CD8-positive, alpha-beta memory T cell (primary cell): ENCODE measurements at places on chromosomes 7 and 10.

DNA sequence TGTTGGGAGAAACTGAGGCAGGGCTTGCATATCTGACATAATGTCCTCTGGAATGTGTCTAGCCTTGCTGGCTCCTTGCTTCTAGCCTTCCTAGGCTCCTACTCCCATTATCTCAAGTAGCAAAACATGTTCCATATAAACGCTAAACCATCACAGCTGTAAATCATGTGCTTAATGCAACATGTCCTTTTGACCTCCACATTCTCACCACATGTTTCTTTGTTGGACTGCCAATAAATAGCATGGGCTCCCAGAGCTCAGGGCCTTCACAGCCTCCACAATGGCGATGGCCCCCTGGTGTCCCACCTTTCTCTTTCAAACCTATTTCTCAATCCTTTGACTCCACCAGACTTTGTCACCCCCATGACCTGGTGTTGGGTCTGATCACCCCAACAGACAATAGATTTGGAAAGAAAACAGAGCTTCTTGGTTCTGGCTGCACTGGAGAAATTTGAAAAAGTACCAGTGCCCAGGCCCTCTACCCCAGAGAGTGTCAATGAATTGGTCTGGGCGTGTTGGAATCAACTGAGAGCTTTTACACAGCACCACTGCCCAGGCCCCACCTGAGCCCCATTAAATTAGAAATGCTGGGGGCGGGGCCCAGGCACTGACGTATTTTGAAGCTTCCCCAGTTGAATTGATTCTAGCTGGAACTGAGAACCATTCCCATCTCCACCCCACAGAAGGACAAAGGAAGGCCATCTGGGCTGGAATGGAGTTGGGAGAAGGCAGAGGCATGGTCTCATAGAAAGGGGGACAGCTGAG, 41.3 kb upstream of the GGCT start:
- H3K4me1 ChIP-seq, result no peaks in the 10 kb centered on the region
- H3K36me3 ChIP-seq, result no peaks in the 10 kb centered on the region
- DNase-seq, result no peak
- no peak overlapping the region for H3K4me3 ChIP-seq

DNA sequence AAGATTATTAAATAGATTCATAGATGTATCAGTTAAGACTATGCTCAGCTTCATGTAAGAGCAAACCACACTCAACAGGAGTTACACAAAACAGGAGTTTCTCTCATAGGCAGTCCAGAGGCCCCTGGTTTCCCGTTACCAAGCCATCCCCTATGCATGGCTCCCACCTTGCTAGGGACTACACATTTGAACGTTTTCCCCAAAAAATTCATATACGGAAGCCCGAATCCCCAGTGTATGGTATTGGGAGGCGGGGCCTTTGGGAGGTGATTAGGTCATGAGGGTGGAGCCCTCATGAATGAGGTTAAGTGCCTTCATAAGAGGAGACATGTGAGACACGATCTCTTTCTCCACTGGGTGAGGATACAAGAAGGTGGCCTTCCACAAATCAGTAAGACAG, 29.1 kb downstream of the RSU1 start:
- H3K4me1 ChIP-seq, result peaks cover 26% of the 10 kb centered on the region
- no peaks in the 10 kb centered on the region for H3K27me3 ChIP-seq
- no peak for DNase-seq
- no peak overlapping the region for H3K4me3 ChIP-seq
- H3K27ac ChIP-seq, result peak overlapping the region; percentile 86

GRCh38 chr10:122116331-122116730, 127.4 kb downstream of the TACC2 start:
- H3K4me3 ChIP-seq, result no peak overlapping the region
- H3K36me3 ChIP-seq, result no peaks in the 10 kb centered on the region
- H3K4me1 ChIP-seq, result no peaks in the 10 kb centered on the region
- H3K27ac ChIP-seq, result no peak overlapping the region

DNA sequence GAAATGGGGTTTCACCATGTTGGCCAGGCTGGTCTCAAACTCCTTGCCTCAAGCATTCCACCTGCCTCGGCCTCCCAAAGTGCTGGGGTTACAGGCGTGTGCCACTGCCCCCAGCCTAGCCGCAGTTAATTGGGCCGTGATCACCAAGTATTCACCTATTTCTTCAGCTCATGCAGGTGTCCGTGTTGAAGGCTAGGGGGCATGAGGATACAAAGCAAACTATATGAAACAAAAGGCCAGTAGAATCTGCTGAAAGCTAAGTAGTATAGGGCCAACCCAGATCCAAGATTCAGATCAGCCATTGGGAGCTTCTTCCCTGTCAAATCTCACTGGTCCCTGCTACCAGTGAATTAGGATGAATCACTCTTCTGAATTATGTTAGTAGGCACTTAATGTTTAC, 73.4 kb downstream of the LRRC4 start:
- H3K4me1 ChIP-seq, result no peaks in the 10 kb centered on the region
- no peak overlapping the region for H3K27ac ChIP-seq
- DNase-seq, result no peak
- H3K4me3 ChIP-seq, result no peak overlapping the region
- H3K27me3 ChIP-seq, result no peaks in the 10 kb centered on the region

DNA sequence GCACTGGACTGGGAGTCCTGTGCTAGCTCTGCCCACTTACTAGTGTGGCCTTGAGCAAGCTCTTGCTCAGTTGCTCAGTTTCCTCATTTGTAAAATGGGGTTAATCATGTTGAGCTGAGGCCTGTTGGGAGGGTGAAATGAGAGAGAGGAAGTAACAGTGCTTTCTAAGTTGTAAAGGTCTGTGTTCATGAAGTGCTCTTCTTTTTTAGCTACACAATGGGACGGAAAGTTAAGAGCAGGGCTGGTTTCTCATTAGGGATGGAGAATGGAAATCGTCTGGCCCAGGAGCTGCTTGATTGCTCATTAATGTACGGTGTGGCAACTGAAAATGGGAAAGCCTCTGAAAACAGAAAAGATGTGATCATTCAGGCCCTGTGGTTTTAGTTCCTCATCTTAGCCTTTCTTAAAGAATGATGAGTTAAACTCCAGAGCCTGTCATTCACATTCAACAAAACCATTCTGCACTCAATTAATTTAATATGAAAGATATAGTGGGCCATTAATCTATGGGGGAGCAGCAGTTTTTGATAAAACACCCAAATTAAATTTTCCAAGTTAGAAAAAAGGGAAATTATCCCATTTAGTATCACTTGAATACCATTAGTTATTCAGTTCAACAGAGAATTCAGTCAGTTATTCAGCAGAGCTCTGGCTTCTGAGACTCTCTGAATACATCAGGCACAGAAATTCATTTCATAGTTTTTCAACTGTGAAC, 60.5 kb downstream of the SH2D4B start:
- H3K27ac ChIP-seq, result no peak overlapping the region
- no peaks in the 10 kb centered on the region for H3K4me1 ChIP-seq
- H3K4me3 ChIP-seq, result no peak overlapping the region
- no peaks in the 10 kb centered on the region for H3K27me3 ChIP-seq
- H3K36me3 ChIP-seq, result no peaks in the 10 kb centered on the region

DNA sequence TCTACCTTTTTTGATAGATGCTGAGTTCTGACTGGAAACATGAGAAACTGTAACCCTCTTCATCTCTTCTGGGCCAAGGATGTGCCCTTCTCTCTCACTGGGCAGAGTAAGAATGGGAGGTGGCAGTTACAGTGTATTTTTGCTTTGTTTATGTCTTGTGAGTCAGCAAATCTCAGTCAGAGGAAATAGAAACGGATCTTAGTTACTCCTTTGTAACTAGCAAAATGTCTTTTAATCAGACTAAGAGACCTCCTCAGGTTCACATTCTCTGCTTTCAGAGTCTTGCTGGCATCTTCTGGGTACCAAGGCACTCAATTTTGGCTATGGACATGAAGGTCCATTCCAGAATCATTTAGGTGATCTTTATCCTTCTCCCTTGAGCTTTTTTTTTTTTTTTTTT, 70.9 kb downstream of the HHEX start:
- DNase-seq, result no peak
- peak overlapping the region; percentile 7 for H3K27ac ChIP-seq
- H3K27me3 ChIP-seq, result no peaks in the 10 kb centered on the region
- H3K36me3 ChIP-seq, result no peaks in the 10 kb centered on the region

GRCh38 chr10:12121673-12122072, 7.8 kb upstream of the SEC61A2 start:
- no peaks in the 10 kb centered on the region for H3K27me3 ChIP-seq
- H3K4me1 ChIP-seq, result no peaks in the 10 kb centered on the region
- peaks cover 13% of the 10 kb centered on the region for H3K36me3 ChIP-seq
- no peak for DNase-seq
- no peak overlapping the region for H3K27ac ChIP-seq

GRCh38 chr10:28728366-28728765, 51.0 kb downstream of the BAMBI start:
- H3K27me3 ChIP-seq, result no peaks in the 10 kb centered on the region
- DNase-seq, result no peak
- H3K4me1 ChIP-seq, result no peaks in the 10 kb centered on the region
- H3K27ac ChIP-seq, result no peak overlapping the region
- no peak overlapping the region for H3K4me3 ChIP-seq

DNA sequence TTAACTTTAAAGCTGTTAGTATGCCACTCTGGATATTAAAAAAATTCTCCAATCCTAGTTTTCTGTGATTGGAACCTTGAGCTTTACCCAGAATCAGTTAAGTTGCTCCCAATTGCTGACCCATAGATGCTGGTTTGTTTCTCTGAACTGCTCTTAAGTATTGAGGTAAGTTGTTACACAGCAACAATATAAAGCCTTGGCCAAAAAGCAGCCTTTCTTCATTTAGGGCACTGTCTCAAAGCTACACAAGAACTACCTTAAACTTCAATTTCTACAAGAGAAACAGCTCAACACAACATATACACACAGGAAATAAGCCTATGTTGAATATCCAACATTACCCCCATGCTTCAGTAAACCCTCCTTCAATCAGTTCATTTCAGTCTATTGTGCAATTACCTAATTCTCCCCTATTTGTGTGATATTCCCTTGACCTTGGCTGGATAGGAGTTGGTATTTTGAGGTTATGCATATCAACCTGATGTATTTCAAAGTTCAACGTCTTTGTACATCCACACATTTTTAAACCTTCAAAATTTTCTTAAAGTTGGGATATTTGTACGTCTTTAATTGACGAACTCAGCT, 11.5 kb downstream of the HNRNPA2B1 start:
- peaks cover 51% of the 10 kb centered on the region for H3K4me1 ChIP-seq
- DNase-seq, result no peak
- H3K36me3 ChIP-seq, result peaks cover 45% of the 10 kb centered on the region
- no peaks in the 10 kb centered on the region for H3K27me3 ChIP-seq

DNA sequence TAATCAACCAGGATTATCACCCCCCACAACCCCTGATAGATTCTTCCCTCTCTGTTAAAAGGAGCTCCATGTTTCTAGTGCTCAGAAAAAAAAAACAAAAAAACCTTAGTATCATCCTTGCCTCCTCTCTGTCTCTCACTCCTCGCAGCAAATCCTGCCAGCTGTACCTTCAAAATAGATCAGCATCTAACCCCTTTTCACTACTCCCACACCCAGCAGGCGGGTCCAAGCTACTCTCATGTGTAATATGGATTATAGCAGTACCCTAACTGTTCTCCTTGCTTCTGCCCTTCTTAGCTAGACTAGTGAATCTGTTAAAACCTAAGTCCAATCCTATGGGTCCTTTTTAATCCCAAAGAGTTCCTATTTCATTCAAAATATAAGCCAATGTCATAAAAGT, 667.4 kb downstream of the MAGI2 start:
- DNase-seq, result no peak
- no peak overlapping the region for H3K27ac ChIP-seq
- H3K4me1 ChIP-seq, result no peaks in the 10 kb centered on the region
- no peaks in the 10 kb centered on the region for H3K27me3 ChIP-seq

- no peak overlapping the region for H3K4me3 ChIP-seq
- H3K27me3 ChIP-seq, result no peaks in the 10 kb centered on the region
- no peaks in the 10 kb centered on the region for H3K36me3 ChIP-seq
- no peak overlapping the region for H3K27ac ChIP-seq
Measured at GRCh38 chr7:42747044-42747443, 164.8 kb downstream of the C7orf25 start.

GRCh38 chr10:14654821-14655382, 119.8 kb downstream of the FAM107B start:
- no peaks in the 10 kb centered on the region for H3K36me3 ChIP-seq
- no peak overlapping the region for H3K27ac ChIP-seq
- peaks cover 51% of the 10 kb centered on the region for H3K4me1 ChIP-seq
- no peaks in the 10 kb centered on the region for H3K27me3 ChIP-seq
- no peak overlapping the region for H3K4me3 ChIP-seq

- no peaks in the 10 kb centered on the region for H3K4me1 ChIP-seq
- no peak for DNase-seq
- no peaks in the 10 kb centered on the region for H3K36me3 ChIP-seq
- H3K4me3 ChIP-seq, result no peak overlapping the region
- no peaks in the 10 kb centered on the region for H3K27me3 ChIP-seq
Measured at GRCh38 chr10:15419279-15419874, 48.3 kb upstream of the FAM171A1 start.
